Stimulated activated CD4-positive, alpha-beta T cell treated with anti-CD3 and anti-CD28 coated beads, Interleukin-2, amount 100 ng/mL, for 24 hours (primary cell): ENCODE measurements at places on chromosomes 1 and 21.

- no peak for DNase-seq
These were observed 68.4 kb downstream of the ZZZ3 start for GRCh38 chr1:77614037-77614436.

- DNase-seq = no peak
These were observed 102.2 kb downstream of the FCRL5 start for GRCh38 chr1:157450106-157450505.

GRCh38 chr1:228866468-228866867 lies 131.2 kb downstream of the RHOU start:
- peak; percentile 11 for DNase-seq

DNA sequence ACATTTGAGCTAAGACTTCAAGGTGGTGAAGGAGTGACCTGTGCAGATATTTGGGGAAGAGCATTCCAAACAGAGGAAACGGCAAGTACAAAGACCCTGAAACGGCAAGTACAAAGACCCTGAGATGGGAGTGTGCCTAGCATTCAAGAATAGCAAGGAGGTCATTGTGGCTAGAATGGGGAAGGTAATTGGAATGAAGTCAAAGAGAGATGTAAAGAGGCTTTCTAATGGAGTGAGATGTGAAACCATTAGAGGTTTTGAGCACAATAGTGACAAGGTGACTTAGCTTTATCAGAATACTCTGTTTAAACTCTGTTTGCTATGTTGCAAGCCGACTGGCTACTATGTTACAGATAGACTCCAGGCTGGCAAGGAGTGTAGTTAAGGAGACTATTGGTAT lies 4.4 kb downstream of the CDC7 start:
- no peak for DNase-seq

- DNase-seq = no peak
These were observed 162.3 kb downstream of the PSMG1 start for GRCh38 chr21:39020751-39021477.

- DNase-seq = peak; percentile 76
These were observed 26.9 kb upstream of the LBR start for GRCh38 chr1:225454733-225455132.

GRCh38 chr21:32578107-32578691 lies 7.1 kb downstream of the TCP10L start:
- DNase-seq = no peak

DNA sequence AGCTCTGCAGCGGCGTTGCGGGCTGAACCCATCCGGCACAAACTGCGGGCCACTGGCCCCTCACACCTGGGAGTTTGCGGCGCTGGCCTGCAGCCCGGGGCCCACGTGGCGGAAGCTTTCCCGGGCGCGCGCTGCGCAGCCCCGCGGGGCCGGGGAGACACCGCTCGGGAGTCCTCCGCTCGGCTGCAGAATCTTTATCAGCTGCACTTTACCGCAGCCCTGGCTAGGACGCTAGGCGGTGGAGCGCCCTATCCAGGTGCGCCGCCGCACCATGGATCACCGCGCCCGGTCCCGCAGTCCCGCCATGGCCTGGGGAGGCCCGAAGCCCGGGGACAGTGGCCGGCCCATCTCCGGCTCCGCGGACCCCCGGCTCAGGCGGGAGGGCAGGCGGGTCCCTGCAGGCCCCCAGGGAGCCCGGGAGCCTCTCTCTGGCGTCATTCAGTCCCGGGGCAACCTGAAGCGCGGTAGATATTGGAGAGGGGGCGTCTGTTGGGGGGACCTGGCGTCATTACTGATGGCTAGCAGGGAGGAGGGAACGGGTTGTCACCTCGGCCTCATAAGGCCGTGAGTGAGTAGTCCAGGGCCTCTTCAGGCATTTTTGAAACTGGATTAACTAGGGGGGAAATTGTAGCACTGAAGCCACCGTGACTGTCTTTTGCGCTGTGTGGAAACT lies 5.7 kb upstream of the OLIG2 start:
- DNase-seq = no peak

DNA sequence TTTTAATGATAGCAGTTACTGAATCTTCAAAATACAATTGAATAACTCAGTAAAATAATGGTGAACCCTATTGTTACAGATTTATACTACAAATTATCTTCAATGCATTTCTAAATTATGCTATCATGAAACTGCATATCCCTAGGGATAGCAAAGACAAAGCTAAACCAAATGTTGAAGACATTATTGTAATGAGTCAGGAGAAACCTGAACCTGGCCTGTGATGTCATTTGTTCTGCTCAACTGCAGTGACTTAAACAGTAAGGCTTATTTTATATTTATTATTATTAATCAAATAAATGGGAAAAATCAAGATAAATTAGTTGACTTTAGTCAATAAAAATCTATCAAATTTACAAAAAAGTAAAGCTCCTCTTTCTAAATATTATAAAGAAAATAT lies 100.3 kb downstream of the UCHL5 start:
- DNase-seq = no peak

DNA sequence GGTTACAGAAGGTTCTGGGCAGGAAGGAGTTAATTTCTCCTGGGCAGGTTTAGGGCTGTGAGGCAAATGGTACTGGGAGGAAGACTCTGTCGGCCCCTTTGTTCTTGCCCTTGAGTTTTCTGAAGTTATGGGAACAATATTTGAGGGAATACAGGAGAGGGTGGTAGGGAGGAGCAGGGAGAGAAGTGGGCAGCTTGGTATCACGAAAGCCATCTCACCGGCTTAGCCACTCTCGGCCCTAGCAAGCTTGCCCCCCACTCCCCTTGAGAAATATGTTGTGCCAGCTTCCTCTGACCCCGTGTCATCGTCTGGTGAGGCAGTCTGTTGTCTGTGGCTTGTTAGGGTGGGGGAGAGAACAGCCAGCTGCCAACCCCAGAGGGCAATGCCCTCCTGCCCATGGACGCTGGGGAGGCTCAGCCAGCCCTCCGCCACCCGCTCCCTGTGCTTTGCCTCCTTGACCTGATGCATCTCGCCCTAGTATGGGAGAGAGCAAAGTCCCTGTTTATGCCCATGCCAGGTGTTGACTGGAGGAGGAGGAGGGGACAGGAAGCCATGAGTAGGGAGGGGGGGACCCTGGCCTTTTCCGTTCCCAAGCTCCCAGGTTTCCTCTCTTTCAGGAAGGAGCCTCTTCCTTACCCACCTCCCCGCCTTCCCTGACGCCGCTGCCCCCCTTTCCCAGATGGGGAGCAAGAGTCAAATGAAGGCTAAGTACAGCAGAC lies 1.2 kb downstream of the EFNA1 start:
- no peak for DNase-seq

- DNase-seq = no peak
These were observed 13.6 kb downstream of the MTF1 start for GRCh38 chr1:37845786-37846185.

GRCh38 chr1:245169376-245169775 lies 14.6 kb downstream of the KIF26B start:
- no peak for DNase-seq

DNA sequence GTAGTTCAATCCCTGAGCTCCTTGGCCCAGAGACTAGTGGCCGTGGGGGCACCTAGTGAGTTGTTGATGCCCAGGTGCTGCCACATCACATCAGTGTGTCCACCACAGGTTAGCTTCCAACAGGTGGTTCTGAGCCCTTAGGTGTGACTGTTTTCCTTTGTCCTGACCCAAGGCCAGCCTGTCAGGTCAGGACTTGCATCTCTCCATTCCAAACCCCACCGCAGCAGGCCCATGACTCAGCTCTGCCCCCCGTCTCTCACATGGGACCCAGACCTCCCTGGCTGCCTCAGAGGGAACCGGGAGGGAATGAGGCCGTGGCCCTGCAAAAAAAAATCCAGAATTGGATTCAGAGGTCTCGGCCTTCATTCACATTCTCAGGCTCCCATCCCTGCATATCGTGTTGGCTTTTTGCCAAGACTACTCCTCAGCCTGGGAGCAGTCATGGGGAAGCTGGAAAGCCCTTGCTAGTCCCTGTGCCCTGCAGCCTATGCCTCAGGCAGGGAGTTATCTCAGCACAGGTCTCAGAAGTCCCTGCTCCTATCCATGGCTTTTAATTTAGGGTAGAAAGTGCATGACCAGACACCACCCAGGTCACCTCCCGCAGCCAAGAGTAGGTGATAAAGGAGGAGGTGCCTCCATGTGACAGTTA lies 7.2 kb downstream of the INAVA start:
- DNase-seq = no peak

DNA sequence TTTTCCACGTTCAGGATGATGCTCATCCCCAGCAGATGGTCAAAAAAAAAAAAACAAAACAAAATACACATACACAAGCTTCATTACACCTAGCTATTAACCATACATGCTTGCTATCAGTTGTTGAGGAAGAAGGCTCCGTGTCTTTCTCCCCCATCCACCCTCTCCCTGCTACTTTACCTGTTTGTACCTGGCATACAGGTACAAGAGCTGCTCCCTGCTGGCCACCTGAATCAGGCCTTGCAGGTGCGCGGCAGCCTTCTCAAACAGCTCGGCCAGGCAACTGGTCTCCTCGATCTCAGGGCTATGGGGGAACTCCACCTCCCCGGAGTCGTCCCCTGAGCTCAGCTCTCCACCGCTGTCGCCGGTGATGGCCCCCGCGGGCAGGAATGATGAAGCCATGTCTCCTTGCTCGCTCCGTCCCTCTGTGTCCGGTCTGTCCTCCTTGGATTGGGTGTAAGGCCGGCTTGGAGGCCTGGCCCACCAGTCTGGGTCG lies 464 bp downstream of the ACBD6 start:
- DNase-seq = no peak

- DNase-seq = no peak
These were observed 674 bp upstream of the AKR7A3 start for GRCh38 chr1:19289244-19289643.

DNA sequence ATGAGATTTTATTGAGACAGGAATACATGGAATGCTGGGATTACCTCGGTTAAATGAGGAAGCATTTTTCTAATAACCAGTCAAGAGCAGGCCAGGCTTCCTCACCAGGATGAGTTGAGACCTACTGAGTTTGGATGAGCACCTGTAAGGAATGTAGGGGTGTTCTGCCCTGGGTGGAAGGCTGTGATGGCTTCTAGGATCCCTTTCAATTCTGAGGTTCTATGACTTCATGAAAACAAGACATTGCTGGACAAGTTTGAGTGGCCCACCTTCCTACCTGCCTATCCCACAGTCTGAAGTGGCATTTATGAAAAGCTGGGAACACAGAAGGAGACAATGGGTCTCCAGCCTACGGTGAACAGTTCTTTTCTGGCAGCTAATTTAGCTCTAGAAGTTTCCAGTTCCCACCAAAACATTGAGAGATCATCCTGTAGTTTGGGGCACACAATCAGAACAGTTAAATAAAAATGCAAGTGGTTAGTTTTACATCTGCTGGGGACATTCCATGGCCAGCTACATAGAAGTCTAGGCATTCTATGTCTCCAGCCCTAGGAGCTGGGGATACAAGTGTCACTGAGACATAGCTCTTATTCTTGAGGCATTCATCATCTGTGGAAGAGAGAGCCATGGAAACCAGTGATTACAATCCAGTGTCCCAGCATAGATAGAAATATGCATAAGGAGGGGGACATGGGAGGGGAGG lies 51.3 kb upstream of the TSPAN2 start:
- no peak for DNase-seq

- no peak for DNase-seq
These were observed 3.5 kb upstream of the CELA2A start for GRCh38 chr1:15452866-15453571.

- DNase-seq = no peak
These were observed 1.7 kb upstream of the PRDM16 start for GRCh38 chr1:3067301-3067670.

- DNase-seq = no peak
These were observed 456.1 kb upstream of the ADAMTS5 start for GRCh38 chr21:27423038-27423437.

DNA sequence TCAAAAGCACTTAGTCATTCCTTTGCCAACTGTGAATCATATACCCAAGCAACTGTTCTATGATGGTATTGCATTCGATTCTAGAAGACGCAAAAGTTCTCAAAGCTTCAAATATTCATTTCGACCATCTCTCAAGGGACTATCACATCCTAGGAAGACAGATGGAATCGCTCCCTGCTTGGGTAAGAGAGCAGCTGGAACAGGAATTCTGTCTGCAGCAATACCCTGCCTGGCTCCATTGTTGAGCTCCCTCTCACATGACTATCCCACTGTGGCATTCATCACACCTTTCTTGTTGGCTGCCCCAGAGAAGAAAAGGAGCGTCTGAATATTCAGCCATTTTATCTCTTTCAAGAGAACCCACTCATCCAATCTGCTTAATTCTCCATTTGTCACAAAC lies 397.7 kb downstream of the NTNG1 start:
- no peak for DNase-seq

GRCh38 chr1:18530587-18531502 lies 50.1 kb downstream of the KLHDC7A start:
- peak; percentile 3 for DNase-seq

- DNase-seq = no peak
These were observed 5.0 kb upstream of the ADGRB2 start for GRCh38 chr1:31768939-31769704.
